ENCODE measurements at places on chromosomes 5 and 9.

GRCh38 chr9:134263596-134263995 is 62.7 kb upstream of the RXRA start:
- no peak for DNase-seq

- no peak for DNase-seq
Observed at GRCh38 chr9:2028888-2029287, 13.7 kb downstream of the SMARCA2 start.

GRCh38 chr5:105619725-105620124 is 2051.0 kb downstream of the EFNA5 start:
- no peak for DNase-seq

- DNase-seq: no peak
Observed at GRCh38 chr9:752681-753200, 88.8 kb upstream of the DMRT1 start.

GRCh38 chr9:18348083-18348475 is 125.9 kb upstream of the ADAMTSL1 start:
- DNase-seq: no peak

DNA sequence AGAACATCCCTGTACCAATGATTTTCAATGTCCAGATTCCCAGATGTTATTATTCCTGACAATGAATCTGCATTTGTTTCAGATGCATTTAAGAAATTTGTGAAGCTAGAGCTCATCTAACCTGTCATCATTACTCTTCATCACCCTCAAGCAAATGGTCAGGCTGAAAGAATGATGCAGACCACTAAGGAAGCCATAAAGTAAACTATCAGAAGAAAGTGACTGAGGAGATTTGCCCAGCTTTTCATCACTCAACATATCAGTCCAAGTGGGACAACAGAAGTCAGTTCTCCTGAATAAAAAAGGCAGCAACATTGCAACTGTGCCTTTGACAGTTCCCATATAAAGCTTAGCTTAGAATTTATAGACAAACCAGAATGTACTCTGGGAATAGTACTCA is 419.9 kb downstream of the PDE4D start:
- no peak for DNase-seq

GRCh38 chr5:65577141-65577540 is 14.0 kb downstream of the PPWD1 start:
- no peak for DNase-seq

DNA sequence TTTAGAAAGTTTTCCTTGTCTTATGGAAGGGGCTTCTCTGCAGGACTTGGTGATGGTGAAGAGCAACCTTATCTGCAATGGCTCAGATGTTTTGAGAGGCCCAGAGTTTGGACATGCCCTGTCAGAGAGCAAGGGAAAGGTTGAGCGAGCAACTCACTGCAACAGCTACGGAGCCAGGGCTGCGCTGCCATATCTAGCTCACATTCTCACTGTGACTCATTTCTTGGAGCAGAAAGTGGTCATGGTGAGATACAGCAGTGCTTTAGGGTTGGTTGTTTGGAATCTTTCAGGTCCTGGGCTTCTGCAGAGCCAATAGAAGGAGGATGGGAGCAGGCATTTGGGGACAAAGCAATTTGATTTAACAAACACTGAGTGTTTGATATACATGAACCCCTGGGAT is 12.3 kb downstream of the GLRA1 start:
- no peak for DNase-seq

- no peak for DNase-seq
Observed at GRCh38 chr9:85949586-85950335, 8.8 kb downstream of the NAA35 start.

DNA sequence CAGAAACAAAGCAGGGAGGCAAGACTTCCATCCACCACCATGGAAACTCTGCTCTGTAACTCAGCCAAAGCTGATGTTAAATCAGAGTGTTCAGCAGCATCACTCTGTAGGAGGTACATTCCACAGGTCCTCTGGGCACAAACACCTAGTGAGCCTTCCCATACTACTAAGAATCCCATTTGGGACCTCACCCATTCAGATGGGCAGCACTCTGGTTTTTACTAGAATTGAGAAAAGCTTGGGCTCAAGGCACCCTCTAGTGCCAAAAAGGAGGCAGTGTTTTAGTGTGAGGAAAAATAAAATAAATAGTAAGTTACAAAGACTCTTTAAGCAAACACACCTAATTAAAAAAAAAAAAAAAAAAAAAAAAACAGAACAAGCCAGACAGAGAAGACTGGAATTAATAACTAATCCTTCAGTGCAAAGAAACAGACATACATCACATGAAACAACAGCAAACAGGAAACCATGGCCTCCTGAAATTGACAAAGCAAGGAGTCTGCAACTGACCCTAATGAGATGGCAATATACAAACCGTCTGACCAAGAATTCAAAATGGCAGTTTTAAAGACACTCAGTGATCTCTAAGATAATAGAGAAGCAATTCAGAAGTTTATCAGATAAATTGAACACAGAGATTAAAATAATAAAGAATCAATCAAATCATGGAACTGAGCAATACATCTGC is 159.5 kb downstream of the GNA14 start:
- peak; percentile 15 for DNase-seq

DNA sequence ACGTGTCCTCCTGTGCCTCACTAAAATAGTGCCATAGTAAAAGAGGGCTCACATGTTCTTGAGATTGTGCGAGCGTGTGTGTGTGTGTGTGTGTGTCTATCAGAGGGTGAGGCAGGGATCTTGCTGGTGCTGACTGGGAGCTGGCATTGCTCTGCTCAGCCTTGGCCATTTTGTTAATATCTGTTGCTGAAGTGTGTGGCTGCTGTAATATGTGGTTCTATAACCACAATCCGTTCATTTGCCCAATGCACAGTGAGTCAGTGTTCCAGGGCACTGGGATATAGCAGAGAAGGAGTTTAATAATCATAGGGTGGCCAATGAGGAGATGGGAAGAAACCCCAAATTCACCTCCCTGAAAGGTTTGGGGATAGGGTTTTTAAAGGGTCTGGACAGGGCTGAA is 61.3 kb downstream of the RASGRF2 start:
- no peak for DNase-seq

DNA sequence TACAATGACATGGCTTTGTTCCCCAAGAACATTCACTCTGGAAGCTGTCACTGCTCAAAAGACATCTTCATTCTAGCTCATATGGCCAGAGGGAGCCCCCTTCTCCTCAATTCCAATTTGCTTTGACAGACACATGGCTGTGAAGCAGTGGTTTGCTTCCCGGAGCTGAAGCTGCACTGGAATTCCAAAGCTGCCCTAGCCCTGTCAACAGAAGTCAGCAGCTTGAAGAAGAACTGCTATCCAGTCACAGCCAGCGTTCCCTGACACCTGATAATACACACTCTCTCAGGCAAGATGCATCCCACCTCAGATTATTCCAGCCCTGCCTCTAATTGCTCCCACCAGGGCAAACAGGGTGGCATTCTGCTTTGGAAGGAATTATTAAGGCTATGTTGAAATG is 93.7 kb downstream of the SEMA5A start:
- DNase-seq: no peak

GRCh38 chr5:65262649-65263059 is 219.1 kb downstream of the ADAMTS6 start:
- DNase-seq: no peak

GRCh38 chr9:95261890-95262289 is 55.6 kb downstream of the FANCC start:
- DNase-seq: no peak

DNA sequence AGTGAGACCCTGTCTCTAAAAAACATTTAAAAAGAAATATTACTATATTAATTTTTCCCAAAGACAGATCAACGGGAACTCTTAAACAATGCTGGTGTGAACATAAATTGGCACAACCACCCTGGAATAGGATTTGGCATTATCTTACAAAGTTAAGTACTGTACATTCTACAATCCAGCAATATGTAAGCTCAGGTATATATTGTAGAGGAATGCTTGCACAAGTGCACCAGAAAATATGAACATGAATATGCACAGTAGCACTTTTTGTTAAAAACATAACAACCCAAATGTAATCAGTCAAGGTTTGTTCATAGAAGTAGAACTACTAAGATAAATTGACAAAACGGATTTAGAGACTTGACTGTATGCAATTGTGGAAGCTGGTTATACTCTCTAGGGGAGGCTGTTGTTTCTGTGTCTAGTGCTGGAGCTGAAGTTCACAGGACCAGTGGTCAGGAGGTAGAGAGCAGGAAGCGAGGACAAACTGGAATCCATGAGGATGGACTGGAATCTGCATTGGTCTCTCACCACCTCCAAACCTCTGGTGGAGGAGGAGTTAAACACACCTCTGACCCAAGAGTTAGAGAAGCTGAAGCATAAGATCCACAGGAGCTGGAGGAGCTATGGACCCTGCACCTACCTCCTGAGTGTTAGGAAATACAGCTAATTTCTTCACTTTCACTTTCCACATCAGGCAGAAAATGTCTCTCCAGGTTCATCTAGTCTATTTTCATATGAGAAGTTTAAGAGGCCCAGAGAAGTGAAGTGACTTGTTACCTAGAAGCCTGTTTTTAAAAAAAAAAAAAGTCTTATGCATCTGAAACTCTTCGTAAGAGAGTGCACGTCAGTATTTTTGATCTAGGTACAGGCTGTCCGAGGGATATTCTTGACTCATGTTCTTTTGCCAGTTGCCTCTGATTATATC is 20.3 kb upstream of the RIC1 start:
- peak; percentile 48 for DNase-seq
